ENCODE measurements at places on chromosomes 7 and 10. TPM values are rescaled to one million over a fixed set of nuclear protein-coding genes. Genes with fewer than 3 reads are reported as not detected.

Gene HOXA3
- total RNA-seq: 86.7 TPM

Gene MACC1
- 0.38 TPM for total RNA-seq

Gene DLX6
- not detected for total RNA-seq

Gene NACAD
- 9.4 TPM for total RNA-seq

Gene SEC61A2
- total RNA-seq: 13.6 TPM

Gene OR2A14
- total RNA-seq: not detected

Gene FLNC
- total RNA-seq: 232 TPM

Gene ANKMY2
- 14.3 TPM for total RNA-seq

Gene RBM20
- 1.4 TPM for total RNA-seq

Gene SPDYE8
- total RNA-seq: not detected

Gene MBLAC1
- total RNA-seq: 2.2 TPM

Gene TEX47
- not detected for total RNA-seq

Gene PDE6C
- total RNA-seq: not detected

Gene UBTD1
- 45.5 TPM for total RNA-seq

Gene UCN3
- not detected for total RNA-seq

Gene PIK3AP1
- 11.2 TPM for total RNA-seq

Gene OPN1SW
- total RNA-seq: not detected

Gene CALN1
- total RNA-seq: not detected

Gene STAG3
- 0.33 TPM for total RNA-seq

Gene ERVW-1
- total RNA-seq: not detected

Gene ADD3
- total RNA-seq: 44.4 TPM

Gene VIPR2
- total RNA-seq: not detected

Gene MET
- total RNA-seq: 124 TPM

Gene C7orf33
- total RNA-seq: not detected

Gene TLX1
- total RNA-seq: not detected

Gene FAM20C
- 64.7 TPM for total RNA-seq

Gene BMPR1A
- total RNA-seq: 18.9 TPM

Gene IFIT2
- total RNA-seq: 2.2 TPM

Gene HOXA9
- total RNA-seq: 87.0 TPM

Gene SYT15B
- total RNA-seq: 2.6 TPM

Gene GLRX3
- total RNA-seq: 55.4 TPM

Gene NRG3
- 3.3 TPM for total RNA-seq

Gene GJD4
- total RNA-seq: not detected

Gene MARVELD1
- 61.7 TPM for total RNA-seq

Gene ABCB4
- 2.9 TPM for total RNA-seq

Gene ARHGAP19
- total RNA-seq: 9.0 TPM

Gene ZNF487
- 2.4 TPM for total RNA-seq

Gene ACTR1A
- total RNA-seq: 179 TPM

Gene CPEB3
- 0.89 TPM for total RNA-seq

Gene IDI2
- total RNA-seq: not detected

Gene PPRC1
- 26.7 TPM for total RNA-seq

Gene TRIM74
- 0.16 TPM for total RNA-seq

Gene SORBS1
- total RNA-seq: 2.8 TPM

Gene LRRC61
- 21.7 TPM for total RNA-seq

Gene HERPUD2
- 21.7 TPM for total RNA-seq

Gene BMPER
- 2.6 TPM for total RNA-seq

Gene FAM13C
- 0.51 TPM for total RNA-seq

Gene ZNF273
- 2.8 TPM for total RNA-seq

Gene COL26A1
- total RNA-seq: 0.25 TPM

Gene CYP2C19
- total RNA-seq: not detected

Gene PGAM2
- 0.25 TPM for total RNA-seq
